ENCODE measurements at places on chromosomes 12 and 14. TPM values are rescaled to one million over a fixed set of nuclear protein-coding genes. Genes with fewer than 3 reads are reported as not detected.
A peak's percentile ranks its signal among the peaks of the same experiment; 100 is the strongest.

DNA sequence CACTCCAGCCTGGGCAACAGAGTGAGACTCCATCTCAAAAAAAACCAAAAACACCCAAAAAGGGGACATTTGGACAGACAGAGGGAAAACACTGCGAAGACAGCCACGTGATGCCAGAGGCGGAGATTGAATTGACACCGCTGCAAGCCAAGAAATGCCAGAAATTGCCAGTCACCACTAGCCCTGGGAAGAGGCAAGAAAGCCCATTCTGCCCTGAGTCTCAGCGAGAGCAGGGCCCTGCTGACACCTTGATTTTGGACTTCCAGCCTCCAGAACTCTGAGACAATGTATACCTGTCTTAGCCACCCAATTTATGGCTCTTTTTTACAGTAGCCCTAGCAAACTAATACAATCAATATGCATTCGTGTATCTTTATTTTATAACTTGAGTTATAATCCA, 7.4 kb upstream of the IGFBP6 start:
- no peak for DNase-seq

- peak; percentile 51 for DNase-seq
Measured at GRCh38 chr14:53953828-53954550, 2.6 kb downstream of the BMP4 start.

DNA sequence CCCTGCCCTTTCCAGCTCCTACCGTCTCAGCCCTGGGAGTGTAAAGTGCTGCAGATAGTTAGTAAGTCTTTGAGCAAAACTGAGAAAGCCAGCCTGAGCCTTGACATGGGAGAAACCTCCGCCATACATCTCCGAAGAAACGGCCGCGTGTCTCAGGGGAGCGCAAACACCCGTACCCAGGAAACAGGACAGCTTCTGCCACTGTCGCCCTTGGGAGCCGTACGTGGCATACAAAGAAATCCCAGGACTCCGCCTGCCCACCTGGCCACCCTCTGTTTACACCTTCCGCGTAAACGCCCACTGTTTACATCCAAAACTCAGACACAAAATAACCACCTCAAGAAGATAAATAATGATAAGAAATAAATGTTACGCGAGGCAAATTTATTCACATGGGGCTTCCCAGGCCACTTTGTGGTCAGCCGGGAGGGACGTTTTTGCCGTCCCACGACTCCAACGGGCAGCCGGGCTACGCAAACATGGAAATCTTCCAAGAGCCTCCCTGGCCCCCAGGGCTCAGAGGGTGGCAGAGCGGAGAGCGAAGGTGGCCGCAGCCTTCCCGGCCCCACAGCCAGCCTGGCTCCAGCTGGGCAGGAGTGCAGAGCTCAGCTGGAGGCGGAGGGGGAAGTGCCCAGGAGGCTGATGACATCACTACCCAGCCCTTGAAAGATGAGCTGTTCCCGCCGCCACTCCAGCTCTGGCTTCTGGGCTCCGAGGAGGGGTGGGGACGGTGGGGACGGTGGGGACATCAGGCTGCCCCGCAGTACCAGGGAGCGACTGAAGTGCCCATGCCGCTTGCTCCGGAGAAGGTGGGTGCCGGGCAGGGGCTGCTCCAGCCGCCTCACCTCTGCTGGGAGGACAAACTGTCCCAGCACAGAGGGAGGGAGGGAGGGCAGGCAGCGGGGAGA, at the start of gene BDKRB2:
Gene BDKRB2 (plus strand): TSS at position 689 of the 908 bp plus-strand sequence. CDS start 32,269 bp downstream, outside the sequence.
- peak; percentile 47 for DNase-seq

Gene RASSF9
- 2.2 TPM for total RNA-seq

All from endothelial cell (in vitro differentiated cells).